NCI-H446 (cell line): ENCODE measurements at places on chromosomes 1 and 21.

DNA sequence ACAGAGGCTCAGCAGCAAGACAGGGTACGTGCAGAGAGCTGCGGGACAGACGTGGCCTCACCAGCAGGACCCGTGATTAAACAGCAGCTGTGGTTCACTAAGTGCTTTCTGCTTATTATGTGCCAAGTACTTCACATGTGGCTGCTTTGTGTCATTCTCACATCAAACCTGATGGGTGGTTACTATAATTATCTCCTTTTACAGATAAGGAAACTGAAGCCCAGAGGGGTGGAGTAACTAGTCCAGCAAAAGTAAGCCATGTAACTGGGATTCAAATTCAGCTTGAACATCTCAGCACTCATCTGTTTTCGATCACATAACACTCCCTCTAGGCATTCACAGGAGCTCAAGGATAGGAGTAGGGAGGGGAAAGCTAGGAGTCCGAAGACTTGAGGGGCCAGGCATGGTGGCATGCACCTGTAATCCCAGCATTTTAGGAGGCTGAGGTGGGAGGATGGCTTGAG, 50.8 kb upstream of the CLIC4 start:
- DNase-seq = no peak

DNA sequence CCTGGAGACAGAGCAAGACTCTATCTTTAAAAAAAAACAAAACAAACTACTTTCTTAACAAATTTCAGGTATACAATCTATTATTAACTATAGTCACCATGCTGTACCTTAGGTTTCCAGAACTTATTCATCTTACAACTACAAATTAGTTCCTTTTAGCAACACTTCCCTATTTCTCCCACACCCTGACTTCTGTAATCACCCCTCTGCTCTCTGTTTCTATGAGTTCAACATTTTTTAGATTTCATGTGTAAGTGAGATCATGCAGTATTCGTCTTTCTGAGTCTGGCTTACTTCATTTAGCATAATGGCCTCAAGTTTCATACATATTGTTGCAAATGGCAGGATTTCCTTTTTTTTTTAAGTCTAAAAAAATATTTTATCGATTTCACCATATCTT, 77.9 kb upstream of the LPGAT1 start:
- no peak for DNase-seq

DNA sequence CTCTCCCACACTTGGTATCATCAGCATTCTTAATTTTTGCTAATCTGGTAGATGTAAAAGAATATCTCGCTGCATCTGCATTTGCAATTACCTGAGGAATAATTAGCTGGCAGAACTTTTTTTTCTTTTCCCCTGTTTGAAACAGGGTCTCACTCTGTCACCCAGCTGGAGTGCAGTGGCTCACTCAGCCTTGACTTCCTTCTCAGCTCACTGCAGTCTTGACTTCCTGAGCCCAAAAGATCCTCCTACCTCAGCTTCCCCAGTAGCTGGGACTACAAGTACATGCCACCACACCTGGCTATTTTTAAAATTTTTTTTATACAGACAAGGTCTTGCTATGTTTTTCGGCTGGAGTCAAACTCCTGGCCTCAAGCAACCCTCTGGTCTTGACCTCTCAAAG, 35.4 kb upstream of the ENAH start:
- no peak for DNase-seq

DNA sequence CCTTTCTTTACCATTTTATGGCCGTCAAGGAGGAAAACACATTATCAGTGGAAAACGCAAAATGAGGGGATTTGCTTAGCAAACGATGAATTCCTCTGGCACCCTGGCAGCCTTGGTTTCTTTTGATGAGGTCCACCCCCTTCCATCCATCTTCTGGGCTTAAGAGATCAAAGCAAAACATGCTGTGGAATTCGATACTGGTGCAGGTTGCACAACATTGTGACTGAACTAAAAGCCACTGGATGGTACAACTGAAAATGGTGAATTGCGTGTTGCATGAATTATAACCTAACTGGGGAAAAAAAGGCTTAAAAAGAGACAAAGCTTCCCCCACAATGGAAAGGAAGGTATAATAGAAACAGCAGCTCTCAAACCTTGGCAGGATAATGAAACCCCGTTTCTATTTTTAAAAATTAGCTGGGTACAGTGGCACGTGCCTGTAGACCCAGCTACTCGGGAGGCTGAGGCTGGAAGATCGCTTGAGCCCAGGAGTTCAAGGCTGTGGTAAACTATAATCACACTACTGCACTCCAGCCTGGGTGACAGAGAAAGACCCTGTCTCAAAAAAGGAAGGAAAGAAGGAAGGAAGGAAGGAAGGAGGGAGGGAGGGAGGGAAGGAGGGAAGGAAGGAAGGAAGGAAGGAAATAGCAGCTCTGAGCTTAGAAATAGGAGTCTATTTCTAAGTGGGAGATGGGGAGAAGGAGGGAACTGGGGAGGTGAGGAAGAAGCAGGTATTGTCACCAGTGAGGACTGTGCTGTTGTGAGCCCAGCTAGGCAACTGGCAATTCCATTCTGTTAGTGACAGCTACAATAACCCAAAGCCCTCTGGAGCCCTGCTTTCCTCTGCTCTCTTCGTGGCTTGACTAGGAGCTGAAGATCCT, 29.0 kb upstream of the LGALS8 start:
- DNase-seq = no peak

DNA sequence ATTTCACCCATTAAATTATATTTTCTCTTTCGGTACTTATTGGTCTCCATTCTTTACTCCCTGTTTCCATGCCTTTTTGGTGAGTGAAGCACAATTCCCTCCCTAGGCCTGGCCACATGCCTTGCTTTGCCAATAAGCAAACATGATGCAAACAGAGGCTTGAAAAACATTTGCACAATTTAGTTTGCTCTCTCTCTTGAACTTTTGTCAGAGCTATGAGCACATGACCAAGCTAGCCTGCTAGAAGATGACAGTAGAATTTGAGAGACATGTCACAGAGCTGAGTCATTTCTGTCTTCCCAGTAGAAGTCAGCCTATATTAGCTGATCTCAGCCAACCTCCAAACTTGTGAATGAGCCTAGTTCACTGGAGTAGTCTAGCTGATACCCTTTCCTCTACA, 24.6 kb downstream of the ANGPTL3 start:
- no peak for DNase-seq

DNA sequence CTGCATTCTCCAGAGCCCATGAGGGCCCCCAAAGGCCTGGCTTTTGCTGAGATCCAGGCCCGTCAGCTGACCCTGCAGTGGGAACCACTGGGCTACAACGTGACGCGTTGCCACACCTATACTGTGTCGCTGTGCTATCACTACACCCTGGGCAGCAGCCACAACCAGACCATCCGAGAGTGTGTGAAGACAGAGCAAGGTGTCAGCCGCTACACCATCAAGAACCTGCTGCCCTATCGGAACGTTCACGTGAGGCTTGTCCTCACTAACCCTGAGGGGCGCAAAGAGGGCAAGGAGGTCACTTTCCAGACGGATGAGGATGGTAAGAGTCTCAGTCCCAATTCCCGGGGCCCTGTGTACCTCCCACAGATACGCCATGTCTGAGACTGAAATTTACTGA, 39.1 kb downstream of the PTPRU start:
- DNase-seq = no peak

GRCh38 chr21:37783016-37783415, 133.2 kb downstream of the KCNJ6 start:
- DNase-seq = no peak
